IPS DF 19.7 (cell line): ENCODE measurements at places on chromosomes 1 and 21.
A peak's percentile ranks its signal among the peaks of the same experiment; 100 is the strongest.

DNA sequence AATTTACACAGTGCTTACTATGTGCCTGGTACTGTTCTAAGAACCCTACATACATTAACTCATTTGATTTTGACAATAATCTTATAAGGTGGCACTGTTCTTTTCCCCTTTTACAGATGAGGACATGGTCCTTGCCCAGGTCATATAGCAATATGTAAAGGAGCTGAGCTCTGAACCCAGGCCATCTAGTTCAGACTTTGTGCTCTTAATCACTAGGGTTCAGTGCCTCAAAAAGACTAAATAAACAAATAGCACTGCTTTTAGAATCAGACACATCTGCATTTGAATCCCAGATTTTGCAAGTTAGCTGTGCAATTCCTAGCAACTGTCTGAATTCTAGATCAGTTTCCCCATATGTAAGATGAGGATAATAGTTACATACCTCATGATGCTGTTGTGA lies 8.7 kb upstream of the BCAR3 start:
- DNase-seq: no peak

GRCh38 chr1:183607322-183607980 lies 17.2 kb upstream of the NCF2 start:
- no peak for DNase-seq

DNA sequence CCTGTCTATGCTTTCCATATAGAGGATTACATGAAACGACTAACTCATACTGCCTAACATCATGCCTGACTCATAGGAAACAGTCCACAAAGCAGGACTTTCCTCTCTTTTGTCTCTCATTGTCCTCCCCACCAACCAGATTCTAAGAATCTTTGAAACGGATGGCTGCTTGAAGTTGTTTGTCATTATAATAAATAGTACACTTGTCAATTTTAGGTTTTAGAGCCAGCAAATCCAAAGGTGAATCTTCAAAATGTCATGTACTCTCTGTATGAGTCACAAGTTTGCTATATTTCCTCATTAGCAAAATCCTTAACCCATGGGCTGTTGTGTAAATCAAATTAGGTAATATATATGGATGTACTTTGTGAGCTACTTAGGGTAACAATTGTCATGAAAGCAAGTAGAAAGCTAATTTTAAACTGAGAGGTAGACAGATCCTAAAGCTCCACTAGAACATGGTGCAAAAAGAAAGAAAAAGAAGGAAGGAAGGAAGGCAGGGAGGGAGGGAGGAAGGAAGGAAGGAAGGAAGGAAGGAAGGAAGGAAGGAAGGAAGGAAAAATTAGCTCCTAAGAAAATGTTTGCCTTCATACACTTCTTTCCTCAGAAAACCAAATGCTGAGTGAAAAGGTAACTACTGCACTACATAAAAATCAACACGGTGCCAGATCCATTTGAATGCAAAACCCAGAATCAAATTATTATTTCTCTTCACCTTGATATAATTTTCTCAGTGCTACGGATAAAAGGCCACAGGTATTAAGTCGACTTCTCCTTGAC lies 129.5 kb upstream of the PRMT6 start:
- DNase-seq: no peak

GRCh38 chr21:46472246-46472645 lies 13.6 kb downstream of the DIP2A start:
- no peak for DNase-seq

GRCh38 chr1:16521288-16521583 lies 7.2 kb upstream of the RNU1-1 start:
- DNase-seq: no peak

DNA sequence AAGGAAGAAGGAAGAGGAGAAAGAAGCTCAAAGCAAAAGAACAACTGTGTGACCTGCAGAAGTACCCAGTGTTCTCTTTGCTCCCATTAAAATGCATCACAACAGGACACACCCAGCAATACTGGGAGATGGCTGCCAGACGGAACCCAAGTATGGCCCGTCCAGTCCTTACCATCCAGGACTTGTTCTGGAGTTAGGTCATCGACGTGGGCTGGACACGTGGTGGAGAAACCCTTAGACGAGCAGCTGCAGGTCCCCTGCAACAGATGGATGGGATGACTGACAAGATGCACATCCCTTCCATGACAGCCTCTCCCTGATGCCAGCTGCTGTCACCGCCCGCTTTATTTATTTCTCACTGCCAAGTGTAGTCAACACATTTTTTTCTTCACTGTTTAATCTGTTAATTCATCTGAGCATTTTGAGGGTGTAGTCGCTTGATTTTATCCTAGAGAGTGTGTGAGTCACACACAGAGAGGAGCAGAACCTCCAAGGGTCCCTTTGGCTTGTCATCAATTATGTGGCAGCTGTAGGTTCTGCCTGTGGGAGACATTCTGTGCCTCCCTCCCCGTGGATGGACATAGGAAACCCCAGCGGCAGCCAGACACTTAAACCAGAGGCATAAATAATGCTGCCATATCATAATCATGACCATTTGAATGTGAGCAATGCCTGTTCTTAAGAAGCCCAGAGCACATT lies 80.9 kb downstream of the ABCA4 start:
- no peak for DNase-seq

DNA sequence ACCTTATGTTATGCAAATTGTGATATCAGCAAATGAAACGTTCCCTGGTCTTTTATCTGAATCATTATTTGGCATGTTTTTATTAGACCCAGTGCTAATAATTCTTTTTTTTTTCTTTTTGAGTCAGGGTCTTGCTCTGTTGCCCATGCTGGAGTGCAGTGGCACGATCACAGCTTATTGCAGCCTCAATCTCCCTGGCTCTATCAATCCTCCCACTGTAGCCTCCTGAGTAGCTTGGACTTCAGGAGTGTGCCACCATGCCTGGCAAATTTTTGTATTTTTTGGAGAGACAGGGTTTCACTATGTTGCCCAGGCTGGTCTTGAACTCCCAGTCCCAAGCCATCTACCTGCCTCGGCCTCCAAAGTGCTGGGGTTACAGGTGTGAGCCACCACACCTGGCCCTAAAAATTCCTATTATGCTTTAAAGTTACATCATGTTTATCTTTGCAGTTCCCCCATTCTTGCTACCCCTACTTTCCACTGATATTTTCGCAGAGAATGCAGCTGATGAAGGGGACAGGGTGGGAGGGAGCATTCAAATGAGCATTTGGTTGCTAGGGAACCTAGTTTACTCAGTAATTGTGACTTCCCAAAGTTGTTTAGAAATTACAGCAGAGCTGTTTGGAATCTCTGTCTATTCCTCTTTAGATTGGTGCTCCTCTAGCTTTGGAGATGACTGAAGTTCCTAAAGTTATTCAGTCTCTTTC lies 18.4 kb downstream of the C1orf21 start:
- no peak for DNase-seq

- DNase-seq: no peak
Observed at GRCh38 chr21:36052860-36053714, 7.2 kb downstream of the SETD4 start.

DNA sequence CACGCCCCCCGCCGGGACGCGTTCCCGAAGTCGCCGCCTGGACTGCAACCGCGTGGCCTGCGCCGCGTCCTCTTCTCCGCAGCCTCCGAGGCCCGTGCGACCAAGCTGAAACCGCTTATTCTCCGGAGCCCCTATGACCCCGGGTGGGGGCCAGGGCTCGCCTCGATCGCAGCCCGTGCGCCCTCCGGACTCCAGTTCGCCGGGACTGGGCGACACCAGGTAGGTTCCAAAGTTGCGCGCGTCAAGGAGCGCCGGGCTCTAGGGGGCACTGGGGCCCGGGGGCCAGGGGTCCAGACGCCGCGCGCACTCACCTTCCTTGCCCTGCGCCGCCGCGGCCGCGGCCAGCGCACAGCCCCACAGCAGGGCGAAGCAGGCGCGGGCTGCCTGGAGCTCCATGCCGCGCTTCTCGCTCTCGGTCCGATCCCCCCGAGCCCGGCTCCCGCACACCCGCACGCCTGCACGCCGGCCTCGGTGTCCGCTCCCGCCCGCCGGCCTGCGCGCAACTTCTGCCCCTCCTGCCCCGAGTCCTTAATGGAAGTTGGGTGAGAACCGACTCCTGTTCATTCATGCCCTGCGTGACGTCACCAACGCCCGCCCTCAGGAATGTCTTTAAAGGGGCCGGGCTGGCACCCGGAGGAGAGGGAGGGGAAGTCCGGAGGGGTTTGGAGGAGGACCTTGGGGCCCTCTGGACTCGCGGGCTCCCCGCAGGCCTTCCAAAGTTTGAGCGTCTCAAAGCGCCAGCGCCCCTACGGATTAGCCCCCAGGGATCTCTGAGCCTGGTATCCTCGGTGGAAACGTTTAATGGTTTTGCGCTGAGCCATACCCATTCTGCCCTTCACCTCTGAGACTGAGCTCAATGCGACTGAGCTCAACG lies at the start of gene EPHA2:
EPHA2 (minus strand) TSS at position 533 of the 874 bp plus-strand sequence; CDS start at position 396, 137 bp downstream.
- DNase-seq: peak; percentile 81

GRCh38 chr1:245791410-245792312 lies 636.9 kb downstream of the KIF26B start:
- DNase-seq: no peak

DNA sequence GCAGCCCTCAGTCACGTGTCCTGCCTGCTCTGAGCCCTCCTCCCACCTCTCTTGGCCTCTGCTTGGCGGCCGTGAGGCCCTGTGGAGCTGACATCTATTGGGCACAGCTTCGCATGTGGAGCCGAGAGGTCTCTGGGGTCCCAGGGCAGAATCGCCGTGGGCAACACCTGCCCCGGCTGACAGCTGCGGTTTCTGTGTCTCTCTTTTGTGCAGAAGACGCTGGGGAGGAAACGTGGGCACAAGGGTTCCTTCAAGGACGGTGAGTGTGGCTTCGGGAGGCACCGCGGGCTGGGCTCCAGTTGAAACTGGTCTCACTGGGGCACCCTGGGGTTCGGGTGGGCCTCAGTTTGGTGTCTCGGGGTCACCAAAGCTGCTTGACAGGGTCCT lies 11.5 kb downstream of the ARHGEF16 start:
- DNase-seq: no peak
